Tibial nerve (tissue), 4 donors: ENCODE measurements at places on chromosomes 3 and 15. TPM values are rescaled to one million over a fixed set of nuclear protein-coding genes. Genes with fewer than 3 reads are reported as not detected.

DNA sequence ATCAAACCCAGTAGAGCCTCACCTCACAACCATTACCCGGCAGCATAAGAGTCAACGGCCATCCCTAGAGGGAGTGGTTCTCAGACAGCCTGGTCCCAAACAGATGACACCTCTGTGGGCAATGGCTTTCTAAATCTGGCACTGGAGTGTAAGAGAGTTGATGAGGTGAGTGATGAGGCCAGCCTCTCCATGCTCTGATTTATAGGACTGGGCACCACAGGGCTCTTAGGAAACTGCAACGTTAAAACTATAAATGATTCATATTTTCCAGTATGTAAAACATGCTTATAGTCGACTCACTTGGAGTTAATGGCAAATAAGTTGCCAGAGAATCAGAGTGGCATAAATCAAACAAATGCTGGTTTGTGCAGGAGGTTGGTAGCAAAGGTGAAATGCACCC, 187.7 kb downstream of the GREM1 start:
- DNase-seq: no peak

- no peak for DNase-seq
Observed at GRCh38 chr3:129122412-129123011, 908 bp upstream of the RAB43 start.

The NUP210 gene
- 9.3 TPM for total RNA-seq

GRCh38 chr3:49617390-49618013, 56.6 kb upstream of the APEH start:
- no peak for DNase-seq

The CEMIP gene
- 1.2 TPM for total RNA-seq
